Endodermal cell (in vitro differentiated cells): ENCODE measurements at places on chromosomes 11 and 22. TPM values are rescaled to one million over a fixed set of nuclear protein-coding genes. Genes with fewer than 3 reads are reported as not detected.

Gene XKR3
- not detected in 3 replicates for total RNA-seq

- H3K27ac ChIP-seq: no peak overlapping the region
- H3K36me3 ChIP-seq: no peaks in the 10 kb centered on the region
- no peaks in the 10 kb centered on the region for H3K4me1 ChIP-seq
- H3K27me3 ChIP-seq: no peaks in the 10 kb centered on the region
- peak; percentile 47 for DNase-seq
These were observed 10.7 kb upstream of the NLRP6 start for GRCh38 chr11:267491-267994.

Gene C22orf39
- 24.6 and 27.4 TPM in 2 replicates for total RNA-seq

Gene FGF19
- total RNA-seq: 0.29 and 0.37 TPM in 2 replicates

DNA sequence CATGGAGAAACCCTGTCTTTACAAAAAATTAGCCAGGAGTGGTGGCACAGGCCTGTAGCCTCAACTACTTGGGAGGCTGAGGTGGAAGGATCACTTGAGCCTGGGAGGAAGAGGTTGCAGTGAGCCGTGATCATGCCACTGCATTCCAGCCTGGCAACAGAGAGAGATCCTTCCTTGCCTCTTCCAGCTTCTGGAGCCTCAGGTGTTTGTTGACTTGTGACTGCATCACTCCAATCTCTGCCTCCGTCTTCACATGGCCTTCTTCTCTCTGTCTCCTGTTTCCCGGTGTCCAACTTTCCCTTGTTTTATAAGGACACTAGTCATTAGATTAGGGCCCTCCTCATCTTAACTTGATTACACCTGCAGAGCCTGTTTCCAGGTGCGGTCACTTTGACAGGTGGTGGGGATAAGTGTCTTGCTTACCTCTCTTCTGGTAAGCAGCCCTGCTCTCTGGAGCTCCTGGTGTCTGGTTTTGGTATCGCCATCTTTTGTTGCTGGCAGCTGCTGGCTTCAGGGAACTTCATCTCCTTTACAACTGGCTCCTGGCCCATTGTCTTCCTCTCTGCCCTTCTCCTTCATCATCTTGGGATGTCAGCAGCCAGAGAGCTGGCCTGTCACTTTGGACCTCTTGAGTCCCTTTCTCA, 8.2 kb upstream of the USP2 start:
- no peak overlapping the region for H3K27ac ChIP-seq
- DNase-seq: peak; percentile 92
- H3K27me3 ChIP-seq: no peaks in the 10 kb centered on the region
- no peak overlapping the region for H3K4me3 ChIP-seq
- H3K4me1 ChIP-seq: no peaks in the 10 kb centered on the region

DNA sequence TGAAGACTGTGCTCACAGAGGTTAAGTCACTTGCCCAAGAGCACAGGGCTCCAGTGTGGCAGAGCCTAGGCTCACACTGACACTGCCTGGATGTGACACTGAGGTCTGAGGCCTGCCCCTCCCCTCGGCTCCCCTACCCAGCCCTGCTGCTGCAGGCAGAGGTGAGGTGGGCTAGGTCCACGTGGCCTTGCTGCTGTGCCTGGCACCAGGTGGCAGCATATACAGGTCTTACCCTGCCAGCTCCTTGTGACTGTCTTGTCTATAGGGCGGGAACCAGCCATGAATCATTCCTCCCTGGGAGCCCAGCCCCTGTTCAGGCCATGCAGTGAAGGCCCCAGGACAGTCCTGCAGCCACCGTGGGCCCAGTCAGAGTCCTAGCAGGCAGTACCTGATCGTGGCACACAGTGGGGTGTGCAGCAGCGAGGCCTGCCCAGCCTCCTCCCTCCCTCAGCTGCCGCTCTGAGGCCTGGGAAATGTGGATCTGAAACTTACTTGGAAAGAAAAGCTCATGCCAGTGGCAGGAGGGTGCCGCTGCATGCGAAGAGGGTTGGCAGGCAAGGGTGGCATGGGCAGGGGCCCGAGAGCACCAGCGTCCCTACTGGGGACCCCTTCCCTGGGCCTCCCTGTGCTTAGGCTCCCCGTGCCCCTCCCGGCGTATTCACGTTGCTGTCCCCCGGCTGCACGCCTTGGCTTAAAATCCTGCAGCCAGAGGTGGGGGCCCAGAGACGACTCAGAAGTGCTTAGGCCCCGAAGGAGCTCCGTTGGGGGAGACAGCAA, 1.2 kb upstream of the CERK start:
- peak overlapping the region; percentile 63 for H3K4me3 ChIP-seq
- no peak overlapping the region for H3K27ac ChIP-seq
- DNase-seq: peak; percentile 78
- H3K36me3 ChIP-seq: no peaks in the 10 kb centered on the region
- no peaks in the 10 kb centered on the region for H3K27me3 ChIP-seq

Gene OR6T1
- not detected in 3 replicates for total RNA-seq
